ENCODE measurements at places on chromosomes 7 and 10. TPM values are rescaled to one million over a fixed set of nuclear protein-coding genes. Genes with fewer than 3 reads are reported as not detected.

DNA sequence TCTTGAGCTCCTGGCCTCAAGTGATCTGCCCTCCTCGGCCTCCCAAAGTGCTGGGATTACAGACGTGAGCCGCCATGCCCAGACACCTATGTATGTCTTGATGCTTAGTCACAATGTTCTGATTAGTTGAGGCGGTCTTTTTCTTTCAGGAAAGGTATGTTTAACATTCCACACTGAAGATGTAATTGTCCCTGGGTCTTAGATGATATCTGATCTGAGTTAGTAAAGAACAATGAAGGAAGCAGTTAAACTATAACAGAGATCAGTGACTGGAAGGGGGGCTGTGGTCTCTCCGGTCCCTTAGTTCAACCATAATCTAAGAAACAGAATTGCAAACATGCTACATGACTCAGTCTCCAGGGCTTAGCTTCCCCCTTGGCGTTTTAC lies 31.5 kb upstream of the SH2D4B start:
- no peak for DNase-seq

DNA sequence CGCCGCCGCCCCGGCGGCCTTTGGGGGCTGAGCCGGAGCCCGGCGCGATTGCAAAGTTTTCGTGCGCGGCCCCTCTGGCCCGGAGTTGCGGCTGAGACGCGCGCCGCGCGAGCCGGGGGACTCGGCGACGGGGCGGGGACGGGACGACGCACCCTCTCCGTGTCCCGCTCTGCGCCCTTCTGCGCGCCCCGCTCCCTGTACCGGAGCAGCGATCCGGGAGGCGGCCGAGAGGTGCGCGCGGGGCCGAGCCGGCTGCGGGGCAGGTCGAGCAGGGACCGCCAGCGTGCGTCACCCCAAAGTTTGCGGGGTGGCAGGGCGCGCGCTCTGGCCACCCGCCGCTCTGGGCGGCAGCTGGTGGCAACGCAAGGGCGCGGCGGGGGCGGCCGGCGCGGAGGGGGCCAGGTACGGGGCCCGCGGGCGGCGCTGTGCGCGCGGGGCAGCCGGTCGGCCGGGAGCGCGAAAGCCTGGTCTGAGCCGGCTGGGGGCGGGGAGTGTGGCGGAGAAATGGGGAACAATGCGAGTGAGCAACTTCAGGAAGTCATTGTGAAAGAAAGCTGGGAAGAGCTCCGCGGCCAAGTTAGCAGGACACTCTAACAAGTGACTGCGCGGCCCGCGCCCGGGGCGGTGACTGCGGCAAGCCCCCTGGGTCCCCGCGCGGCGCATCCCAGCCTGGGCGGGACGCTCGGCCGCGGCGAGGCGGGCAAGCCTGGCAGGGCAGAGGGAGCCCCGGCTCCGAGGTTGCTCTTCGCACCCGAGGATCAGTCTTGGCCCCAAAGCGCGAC lies at the start of gene IKZF1:
Gene IKZF1 (plus strand): TSS at position 588 of the 782 bp plus-strand sequence. CDS start 14,346 bp downstream, outside the sequence.
- DNase-seq, result peak; percentile 86

TMEM213 gene
- not detected for total RNA-seq

- DNase-seq, result no peak
Measured at GRCh38 chr7:116985575-116985974, 32.3 kb downstream of the ST7 start.

DNA sequence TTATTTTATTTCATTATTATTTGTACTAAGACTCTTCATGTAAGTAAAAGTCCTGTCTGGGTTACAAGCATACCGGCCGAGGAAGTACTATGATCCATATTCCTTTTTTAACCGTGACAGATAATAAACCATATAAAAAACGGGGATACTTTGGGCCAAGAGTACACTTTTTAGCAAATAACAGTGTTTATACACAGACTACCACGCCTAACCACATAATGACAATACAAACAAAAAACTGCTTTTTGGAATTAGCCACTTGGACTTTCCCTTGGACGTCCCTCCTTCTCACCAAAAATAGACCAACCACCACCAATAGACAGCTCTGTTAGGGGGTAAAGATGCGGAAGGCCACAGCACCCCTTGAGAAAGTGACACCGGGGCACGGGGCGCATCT lies 800 bp downstream of the MINDY3 start:
- no peak for DNase-seq

- DNase-seq, result no peak
Measured at GRCh38 chr7:73909996-73910395, 49.0 kb downstream of the TMEM270 start.

DNA sequence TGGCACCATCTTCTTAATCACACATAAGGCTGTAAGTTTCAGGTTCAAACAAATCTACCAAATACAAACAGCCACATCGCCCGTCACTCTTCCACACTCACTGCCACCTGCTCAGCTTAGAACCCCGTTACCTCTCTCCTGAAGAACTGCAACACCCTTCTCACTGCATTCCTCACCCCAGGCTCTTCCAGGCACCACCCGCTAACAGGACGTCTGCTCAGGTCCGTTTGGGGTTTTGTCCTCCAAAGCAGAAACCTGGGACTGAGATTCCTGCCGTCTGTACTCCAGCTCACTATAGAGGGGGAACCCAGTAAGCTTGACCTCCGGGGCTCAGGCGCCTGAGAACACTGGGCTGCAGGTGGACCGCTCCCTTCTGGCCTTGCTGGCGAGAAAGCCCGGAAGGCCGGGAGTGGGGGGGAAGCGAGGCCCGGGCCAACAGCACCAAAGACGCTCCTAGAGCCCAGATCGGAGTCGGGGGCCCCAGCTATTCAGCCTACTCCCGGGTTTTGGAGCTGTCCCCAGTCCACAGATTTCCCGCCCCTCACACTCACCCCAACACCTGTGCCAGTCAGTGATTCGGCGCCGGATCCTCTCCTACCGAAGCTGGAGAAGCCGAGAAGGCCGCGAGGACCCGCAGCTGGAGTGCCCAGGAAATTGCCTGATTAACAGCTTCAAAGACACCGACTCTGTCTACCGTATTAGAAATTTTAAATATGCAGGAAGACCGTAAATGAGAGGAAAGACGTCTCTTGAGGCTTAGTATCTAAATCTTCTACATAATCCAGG lies at the start of gene AP3M1:
Gene AP3M1 (minus strand): TSS at position 625 of the 786 bp plus-strand sequence. CDS start 12,449 bp downstream, outside the sequence.
- DNase-seq, result peak; percentile 86

DNA sequence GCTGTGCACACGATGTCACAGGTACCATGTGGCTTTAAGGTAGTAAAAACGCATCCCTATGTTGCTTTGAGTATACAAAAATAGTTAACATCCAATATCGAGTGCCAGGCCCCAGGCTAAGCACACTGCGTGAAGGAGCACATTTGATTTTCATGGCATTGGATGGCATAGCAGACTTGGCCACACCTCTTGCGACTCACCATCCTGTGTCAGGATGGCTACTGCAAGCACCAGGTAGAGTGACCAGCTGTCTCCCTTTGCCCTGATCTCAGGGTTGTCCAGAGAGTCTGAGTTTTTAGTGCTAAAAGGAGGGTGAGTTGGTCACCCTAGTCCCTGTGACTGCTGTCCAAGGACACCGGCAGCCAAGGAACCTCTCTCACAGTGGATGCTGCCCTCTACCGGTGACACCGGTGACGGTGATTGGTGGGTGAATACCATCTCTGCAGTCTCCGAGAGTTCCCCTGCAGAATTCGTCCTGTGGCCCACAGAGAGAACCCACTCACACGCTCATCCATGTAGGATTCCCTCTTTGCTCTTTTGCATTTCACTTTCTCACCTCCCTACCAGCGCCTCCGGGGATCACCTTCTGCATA lies 76.1 kb downstream of the BICC1 start:
- no peak for DNase-seq

DNA sequence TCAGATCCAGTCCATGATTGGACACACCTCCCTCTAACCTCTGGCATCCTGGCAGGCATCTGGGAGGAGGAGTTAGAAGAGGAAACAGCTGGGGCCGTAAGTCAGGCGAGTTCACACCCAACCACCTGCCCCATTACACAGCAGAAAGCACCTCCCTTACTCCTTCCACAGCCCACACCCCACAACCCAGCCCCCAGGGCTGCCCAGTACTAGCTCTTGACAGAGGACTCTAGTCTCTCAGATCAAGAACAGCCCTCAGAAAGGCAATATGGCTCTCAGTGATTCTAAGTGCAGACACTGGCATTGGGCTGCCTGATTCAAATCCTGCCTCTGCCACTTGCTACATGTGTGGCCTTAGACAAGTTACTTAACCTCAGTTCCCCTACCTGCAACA lies 34.1 kb downstream of the KCNMA1 start:
- DNase-seq, result no peak

- DNase-seq, result no peak
Measured at GRCh38 chr10:96501985-96502384, 11.7 kb downstream of the TLL2 start.

HELLS gene
- 3.7 TPM for total RNA-seq

DPYSL4 gene
- total RNA-seq, result 0.84 TPM

- no peak for DNase-seq
Measured at GRCh38 chr10:89470628-89471027, 56.3 kb downstream of the IFIT5 start.

DNA sequence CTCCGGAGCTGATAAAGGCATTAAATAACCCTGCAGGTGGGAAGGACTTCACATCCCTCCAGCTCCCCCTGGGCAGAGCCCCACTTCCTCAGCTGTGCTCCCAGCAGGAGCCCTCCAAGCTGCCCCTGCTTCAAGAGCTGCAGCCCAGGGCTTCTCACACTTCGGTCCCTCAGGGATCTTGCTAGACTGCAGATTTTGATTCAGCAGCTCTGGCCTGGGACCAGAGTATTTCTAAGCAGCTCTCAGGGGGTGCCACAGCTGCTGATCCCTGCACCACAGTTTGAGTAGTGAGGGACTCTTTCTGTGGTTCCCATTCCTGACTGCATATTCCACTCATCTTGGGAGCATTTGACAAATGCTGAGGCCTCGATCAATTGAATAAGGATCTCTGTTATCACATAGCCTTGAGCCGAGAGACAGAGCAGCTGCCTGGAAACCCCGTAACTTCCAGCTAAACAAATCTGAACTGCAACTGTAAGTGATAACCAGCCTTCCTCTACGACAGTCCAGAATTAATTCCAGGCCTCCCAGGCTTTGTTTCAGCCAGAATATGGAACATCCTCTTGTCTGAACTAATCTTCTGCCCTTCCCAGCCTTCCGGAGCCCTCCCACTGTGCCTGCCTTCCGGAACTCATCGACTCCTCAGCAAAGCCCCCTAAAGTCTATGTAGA lies 161.4 kb downstream of the CCDC3 start:
- DNase-seq, result no peak

- DNase-seq, result peak; percentile 80
Measured at GRCh38 chr7:149147072-149147751, at the start of gene ZNF398. Gene ZNF398 (plus strand): TSS chr7:149147453. CDS start chr7:149147743, 290 bp downstream.

- peak; percentile 43 for DNase-seq
Measured at GRCh38 chr7:151731022-151731441, 145.9 kb downstream of the PRKAG2 start.

- no peak for DNase-seq
Measured at GRCh38 chr7:139265673-139266072, 34.6 kb downstream of the UBN2 start.

DNA sequence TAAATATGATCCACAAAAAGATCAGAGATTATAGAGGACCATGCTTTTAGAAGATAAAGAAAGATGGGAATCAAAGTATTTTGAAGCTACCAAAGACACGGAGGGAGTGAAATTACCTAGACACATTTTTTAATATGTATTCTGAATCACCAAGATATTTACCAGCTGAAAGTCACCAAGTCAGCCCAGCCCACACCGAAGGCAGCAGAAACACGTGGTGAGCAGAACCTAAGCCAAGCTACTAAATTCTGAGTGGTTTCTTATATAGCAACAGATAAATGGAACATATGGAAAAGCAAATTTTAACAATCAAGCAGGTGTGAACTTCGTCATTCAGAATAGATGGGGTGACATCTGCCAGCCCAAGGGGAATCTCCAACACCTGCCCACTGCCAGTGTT lies 134.7 kb upstream of the AKR1E2 start:
- DNase-seq, result no peak

RNLS gene
- 6.1 TPM for total RNA-seq

MRLN gene
- 0.65 TPM for total RNA-seq

SPDYE9 gene
- total RNA-seq, result not detected

- no peak for DNase-seq
Measured at GRCh38 chr7:18792871-18793595, 297.5 kb downstream of the HDAC9 start.

- no peak for DNase-seq
Measured at GRCh38 chr7:129975309-129975708, 22.5 kb upstream of the UBE2H start.

C10orf105 gene
- 0.36 TPM for total RNA-seq

- no peak for DNase-seq
Measured at GRCh38 chr10:97812696-97813095, 36.9 kb upstream of the GOLGA7B start.

DNA sequence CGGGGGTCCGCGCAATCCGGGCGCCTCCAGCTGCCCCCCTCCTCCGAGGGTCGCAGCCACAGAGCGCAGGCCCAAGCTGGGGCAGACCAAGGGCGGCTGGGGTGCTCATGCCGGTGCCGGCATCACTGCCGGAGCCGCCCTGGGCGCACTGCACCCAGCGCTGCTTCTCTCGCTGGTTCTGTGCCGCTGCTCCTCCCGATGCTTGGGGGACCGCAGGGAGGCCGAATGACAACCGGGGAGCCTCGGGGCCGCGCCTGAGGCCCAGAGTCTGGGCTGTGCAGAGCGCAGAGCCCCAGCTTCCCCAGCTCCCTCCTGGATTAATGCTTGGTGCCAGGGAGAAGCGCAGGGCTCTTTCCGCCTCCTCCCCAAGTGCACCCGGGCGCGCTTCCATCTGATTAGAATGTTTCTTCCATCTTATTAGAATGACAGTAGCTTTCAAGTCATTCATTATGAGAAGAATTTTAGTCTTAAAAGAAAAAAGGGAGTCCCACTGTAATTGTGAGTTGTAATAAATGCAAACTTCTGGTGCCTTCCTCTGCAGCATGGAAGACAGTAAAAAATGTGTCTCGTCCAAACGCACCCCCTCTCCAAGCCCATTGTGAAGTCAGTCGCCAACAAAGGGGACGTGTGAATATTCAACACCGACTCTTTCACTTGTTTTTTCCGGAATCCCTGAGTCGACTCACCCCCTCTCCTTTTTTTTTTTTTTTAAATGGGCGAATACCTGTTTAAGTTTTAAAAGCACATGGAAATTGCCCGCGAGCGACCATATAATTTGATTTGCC lies 19.5 kb upstream of the PTF1A start:
- no peak for DNase-seq

NUTM2A gene
- 0.66 TPM for total RNA-seq

GRCh38 chr7:166338-167060 lies 25.9 kb upstream of the FAM20C start:
- DNase-seq, result peak; percentile 72

ACTR3C gene
- total RNA-seq, result 5.2 TPM

GRCh38 chr10:71230656-71231025 lies 18.3 kb downstream of the UNC5B start:
- DNase-seq, result no peak

DNA sequence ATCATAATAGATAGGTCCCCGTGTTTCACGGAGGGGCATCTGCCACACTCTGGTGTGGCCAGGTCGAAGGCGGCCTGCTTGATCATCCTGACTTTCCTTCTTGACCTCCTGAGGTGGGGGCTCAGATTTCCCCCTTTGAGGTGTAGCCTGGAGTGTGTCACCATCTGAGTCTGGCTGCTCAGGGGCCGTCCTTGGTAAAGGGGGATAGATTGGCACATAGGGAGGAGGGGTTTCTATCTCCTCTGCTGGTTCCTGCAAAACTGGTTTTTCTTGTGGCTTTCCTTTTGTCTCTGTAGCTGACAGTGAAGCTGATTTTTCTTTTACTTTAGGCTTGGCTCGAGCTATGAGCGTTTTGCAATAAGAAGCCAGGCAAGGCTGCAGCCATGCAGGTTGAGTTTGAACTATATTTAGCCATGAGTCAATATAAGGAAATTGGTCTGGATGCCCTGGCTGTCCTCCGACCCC lies 7.1 kb upstream of the ZNF117 start:
- no peak for DNase-seq

GRCh38 chr7:3043544-3044371 lies at the start of gene CARD11:
Gene CARD11 (minus strand): TSS chr7:3043867. CDS start chr7:2958506, 85,361 bp downstream.
- no peak for DNase-seq

GRCh38 chr7:95718577-95719410 lies 53.6 kb upstream of the DYNC1I1 start:
- no peak for DNase-seq

All from aorta (tissue), 5 donors.